ENCODE measurements at places on chromosomes 5 and 9.

GRCh38 chr5:10338686-10339057 lies 14.8 kb upstream of the MARCHF6 start:
- no peak for DNase-seq

GRCh38 chr9:78577156-78577906 lies 280.4 kb downstream of the PSAT1 start:
- no peak for DNase-seq

- DNase-seq, result no peak
These were observed 3.8 kb upstream of the RNF14 start for GRCh38 chr5:141965071-141965470.

DNA sequence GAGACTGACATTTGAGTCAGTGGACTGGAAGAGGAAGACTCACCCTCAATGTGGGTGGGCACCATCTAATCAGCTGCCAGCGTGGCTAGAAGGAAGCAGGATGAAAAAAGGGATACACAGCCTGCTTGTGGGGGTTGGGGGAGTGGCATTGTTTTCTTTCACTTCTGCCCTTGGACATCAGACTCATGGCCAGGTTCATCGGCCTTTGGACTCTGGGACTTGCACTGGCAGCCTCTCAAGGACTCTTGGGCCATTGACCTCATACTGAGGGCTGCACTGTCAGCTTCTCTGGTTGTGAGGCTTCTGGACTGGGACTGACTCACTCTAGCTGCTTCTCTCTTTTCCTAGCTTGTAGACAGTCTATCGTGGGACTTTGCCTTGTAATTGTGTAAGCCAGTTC lies 374.9 kb downstream of the TLE1 start:
- no peak for DNase-seq

GRCh38 chr9:21031808-21032183 lies 356 bp upstream of the HACD4 start:
- no peak for DNase-seq

- DNase-seq, result no peak
These were observed 925.3 kb upstream of the CDH10 start for GRCh38 chr5:25570067-25570583.

- no peak for DNase-seq
These were observed 5.3 kb downstream of the TMEM161B start for GRCh38 chr5:88263349-88263748.

Measured in stimulated activated CD4-positive, alpha-beta T cell treated with anti-CD3 and anti-CD28 coated beads, Interleukin-2, amount 100 ng/mL, for 48 hours (primary cell).